ENCODE measurements at places on chromosomes 6 and 20.

- no peak within 1 kb of the TSS for H3K4me3 ChIP-seq
- no peaks in the 10 kb centered on the region for H3K4me1 ChIP-seq
- H3K27ac ChIP-seq: no peak within 1 kb of the TSS
These were observed at the start of gene FAM217A for GRCh38 chr6:4078691-4079471. FAM217A (minus strand) TSS chr6:4079137; CDS start chr6:4077414, 1,723 bp downstream.

- no peak overlapping the region for H3K27ac ChIP-seq
- peaks cover 44% of the 10 kb centered on the region for H3K27me3 ChIP-seq
- H3K4me3 ChIP-seq: no peak overlapping the region
- DNase-seq: no peak
- H3K36me3 ChIP-seq: no peaks in the 10 kb centered on the region
These were observed 27.1 kb downstream of the PCK1 start for GRCh38 chr20:57587989-57588377.

DNA sequence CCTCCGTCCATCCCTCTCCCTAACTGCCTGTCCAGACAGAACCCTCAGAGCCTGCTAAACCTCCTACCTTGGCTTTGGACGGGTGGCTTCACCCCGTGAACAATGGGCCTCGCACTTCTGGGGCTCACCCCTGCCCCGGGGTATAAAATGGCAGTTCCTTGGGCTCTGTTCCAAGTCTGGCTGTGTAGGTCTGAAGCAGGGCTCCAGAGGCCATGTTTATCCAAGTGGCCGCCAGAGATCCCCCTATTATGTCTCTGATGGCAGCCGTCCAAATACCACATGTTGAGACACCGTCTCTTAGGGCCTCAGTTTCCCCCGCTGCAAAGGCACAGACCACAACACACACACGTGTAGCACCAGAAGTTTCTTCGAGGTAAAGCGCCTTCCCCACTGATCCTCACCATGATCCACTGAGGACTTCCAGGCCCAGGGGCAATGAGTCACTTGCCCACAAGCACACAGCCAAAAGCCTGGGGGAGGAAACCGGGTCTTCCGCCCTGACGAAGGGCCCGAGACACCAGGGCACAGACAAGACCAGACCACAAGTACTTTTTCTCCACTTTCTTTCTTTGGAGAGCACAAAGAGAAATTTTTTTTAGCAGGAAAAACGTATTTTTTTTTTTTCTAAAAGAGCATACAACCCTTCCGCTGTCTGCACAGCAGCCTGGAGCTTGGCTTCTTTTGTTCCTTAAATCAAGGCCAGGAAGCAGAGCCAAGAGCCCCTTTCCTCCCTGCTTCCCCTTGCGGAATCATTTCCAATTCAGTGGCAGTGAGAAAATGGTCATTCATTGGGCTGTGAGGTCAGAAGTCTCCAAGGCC, 11.8 kb downstream of the CPNE5 start:
- no peak overlapping the region for H3K4me3 ChIP-seq
- H3K27me3 ChIP-seq: no peaks in the 10 kb centered on the region
- no peaks in the 10 kb centered on the region for H3K36me3 ChIP-seq

DNA sequence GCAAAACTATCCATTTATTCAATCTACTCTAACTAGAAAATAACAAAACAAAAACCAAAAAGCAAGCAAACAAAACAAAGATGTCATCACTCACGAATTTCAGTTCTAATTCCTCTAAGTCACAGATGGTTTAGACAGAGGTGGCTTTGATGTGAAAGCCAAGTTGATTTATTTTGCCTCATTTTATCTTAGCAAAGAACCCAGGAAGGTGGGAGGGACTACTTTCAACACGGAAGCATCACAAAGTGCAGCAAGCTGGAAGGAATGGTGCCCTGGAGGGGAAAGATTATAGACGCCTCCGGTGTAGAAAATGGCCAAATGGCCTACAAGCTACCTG, 88.4 kb downstream of the LAMP5 start:
- no peaks in the 10 kb centered on the region for H3K36me3 ChIP-seq
- H3K27ac ChIP-seq: no peak overlapping the region
- H3K4me1 ChIP-seq: no peaks in the 10 kb centered on the region
- no peak overlapping the region for H3K4me3 ChIP-seq

GRCh38 chr6:166415306-166415705, 32.6 kb upstream of the MPC1 start:
- H3K36me3 ChIP-seq: no peaks in the 10 kb centered on the region
- no peaks in the 10 kb centered on the region for H3K4me1 ChIP-seq
- no peak overlapping the region for H3K27ac ChIP-seq
- H3K4me3 ChIP-seq: no peak overlapping the region
- no peak for DNase-seq

GRCh38 chr6:45427726-45428125, 50.0 kb upstream of the SUPT3H start:
- H3K27ac ChIP-seq: no peak overlapping the region
- no peak overlapping the region for H3K4me3 ChIP-seq
- no peak for DNase-seq
- peaks cover 6% of the 10 kb centered on the region for H3K4me1 ChIP-seq
- no peaks in the 10 kb centered on the region for H3K36me3 ChIP-seq

DNA sequence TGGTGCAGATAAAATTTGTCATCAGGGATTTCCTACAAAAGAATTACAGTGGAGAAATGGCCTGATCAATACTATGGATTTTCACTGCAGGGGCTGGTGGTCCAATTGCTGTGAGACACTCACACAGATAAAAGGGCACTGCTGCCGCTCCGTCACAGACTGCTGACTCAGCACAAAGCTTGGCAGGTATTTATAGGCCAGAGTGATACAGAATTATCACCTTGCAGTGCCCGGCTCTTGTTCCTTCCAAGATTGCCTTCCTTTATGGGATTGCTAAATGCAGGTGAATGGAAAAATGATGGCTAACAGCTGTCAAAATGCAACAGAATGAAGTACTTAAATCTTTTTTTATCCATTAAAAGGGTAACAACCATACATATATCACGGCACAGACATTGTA, 247.8 kb upstream of the ZFP64 start:
- H3K4me3 ChIP-seq: no peak overlapping the region
- H3K4me1 ChIP-seq: no peaks in the 10 kb centered on the region
- no peaks in the 10 kb centered on the region for H3K27me3 ChIP-seq
- DNase-seq: no peak
- no peak overlapping the region for H3K27ac ChIP-seq
- no peaks in the 10 kb centered on the region for H3K36me3 ChIP-seq

DNA sequence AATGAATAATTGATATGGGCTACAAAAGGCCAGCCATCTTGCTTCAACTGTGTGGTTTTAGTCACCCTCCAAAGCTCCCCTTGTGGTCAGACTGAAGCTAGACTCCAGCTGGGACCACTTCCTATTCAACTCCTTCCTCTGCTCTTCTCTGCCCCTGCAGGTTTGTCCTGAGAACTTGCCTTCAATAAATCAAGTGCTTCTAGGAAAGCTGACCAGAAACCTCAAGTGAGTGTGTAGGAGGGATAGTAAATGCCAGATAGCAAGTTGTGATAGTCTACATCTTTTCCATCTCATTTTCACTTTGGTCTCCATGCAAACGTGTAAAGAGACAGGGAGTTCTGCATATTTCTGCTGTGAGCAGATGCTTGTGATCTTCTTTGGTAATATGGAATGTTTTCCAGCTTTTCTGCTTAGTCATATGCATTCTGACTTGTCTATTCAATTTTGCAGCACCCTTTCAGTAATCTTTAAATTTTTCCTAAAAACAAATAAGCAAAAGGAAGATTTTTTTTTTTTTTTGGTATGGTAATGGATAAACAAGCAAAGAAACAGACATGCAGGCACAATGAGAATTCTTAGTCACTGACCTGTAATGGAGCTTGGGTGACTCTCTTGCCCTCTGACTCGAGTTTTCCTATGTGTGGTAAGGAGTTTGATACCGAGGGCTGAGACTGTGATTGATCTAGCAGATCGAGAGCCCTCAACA, 201.3 kb upstream of the BTBD3 start:
- no peak for DNase-seq
- H3K4me3 ChIP-seq: no peak overlapping the region
- H3K36me3 ChIP-seq: no peaks in the 10 kb centered on the region
- no peaks in the 10 kb centered on the region for H3K4me1 ChIP-seq

DNA sequence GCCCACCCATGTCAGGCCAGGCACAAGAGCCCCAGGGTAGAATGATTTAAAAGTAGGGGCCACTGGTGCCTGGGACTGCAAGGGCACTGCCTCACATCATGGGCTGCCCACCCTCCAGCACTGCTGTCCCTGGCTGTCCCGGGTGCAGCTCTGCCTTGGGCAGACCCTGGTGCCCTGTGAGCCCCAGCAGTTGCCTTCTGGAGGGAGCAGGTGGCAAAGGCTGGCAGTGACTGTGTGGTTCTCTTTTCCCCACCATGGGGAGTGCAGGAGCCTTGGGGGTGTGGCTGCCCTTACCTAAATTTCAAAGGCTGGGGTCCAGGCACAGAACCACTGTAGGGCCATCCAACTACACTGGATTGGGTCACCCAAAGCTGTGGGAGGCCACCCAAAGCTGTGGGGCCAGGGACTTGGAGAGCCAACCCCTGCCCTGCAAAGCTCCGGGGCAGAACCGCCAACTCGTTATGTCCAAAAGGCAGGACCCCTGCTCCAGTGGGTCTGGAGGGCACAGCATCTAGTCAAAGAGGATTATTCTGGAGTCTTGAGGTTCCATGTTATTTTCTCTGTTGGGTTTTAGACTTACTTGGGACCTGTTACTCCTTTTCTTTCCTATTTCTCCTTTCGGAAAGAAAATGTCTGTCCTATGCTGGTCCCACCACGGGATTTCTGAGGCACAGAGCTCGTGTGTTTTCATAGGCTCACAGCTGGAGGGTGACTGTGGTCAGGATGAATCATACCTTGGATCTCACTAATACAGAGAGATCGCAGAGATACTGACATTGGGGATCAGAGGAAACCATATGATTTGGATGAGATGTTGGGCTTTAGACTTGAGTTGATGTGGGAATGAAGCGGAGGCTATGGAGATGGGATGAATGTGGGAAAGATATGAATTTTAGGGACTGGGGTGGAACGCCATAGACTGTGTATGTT, 65.3 kb downstream of the RAMACL start:
- no peak for DNase-seq
- no peak overlapping the region for H3K27ac ChIP-seq
- H3K4me1 ChIP-seq: no peaks in the 10 kb centered on the region
- H3K36me3 ChIP-seq: no peaks in the 10 kb centered on the region

- H3K4me3 ChIP-seq: no peak overlapping the region
- no peaks in the 10 kb centered on the region for H3K27me3 ChIP-seq
- no peaks in the 10 kb centered on the region for H3K36me3 ChIP-seq
These were observed 59.7 kb downstream of the GPR6 start for GRCh38 chr6:110037726-110038295.

DNA sequence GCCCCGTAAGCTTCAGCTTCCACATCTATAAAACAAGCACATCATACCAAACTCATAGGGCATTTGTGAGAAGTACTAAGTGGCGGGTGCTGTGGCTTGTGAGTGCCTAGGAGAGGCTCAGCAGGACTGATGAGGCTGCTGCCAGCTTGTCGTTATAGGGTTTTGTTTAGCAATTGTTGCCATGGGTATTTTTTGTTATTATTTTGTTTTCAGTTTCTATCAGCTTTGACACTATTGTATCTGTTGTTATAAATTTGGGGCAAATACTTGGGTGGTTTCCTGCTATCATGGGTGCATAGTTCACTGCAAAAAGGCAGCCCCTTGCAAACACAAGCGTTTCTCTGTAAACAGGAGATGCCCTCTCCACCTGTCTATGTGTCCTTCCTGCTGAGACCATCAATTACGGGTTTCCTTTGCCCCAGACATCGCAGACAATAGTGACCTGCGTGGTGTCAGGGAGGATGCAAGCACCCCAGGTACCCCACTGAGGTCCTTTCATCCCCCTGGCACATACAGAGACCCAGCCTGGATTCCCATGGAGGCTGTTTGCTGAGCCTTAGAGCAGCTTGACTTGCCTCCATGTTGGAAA, 3.1 kb upstream of the CCDC167 start:
- H3K4me3 ChIP-seq: no peak overlapping the region
- H3K27me3 ChIP-seq: no peaks in the 10 kb centered on the region
- no peaks in the 10 kb centered on the region for H3K36me3 ChIP-seq
- H3K4me1 ChIP-seq: peaks cover 10% of the 10 kb centered on the region
- H3K27ac ChIP-seq: no peak overlapping the region

DNA sequence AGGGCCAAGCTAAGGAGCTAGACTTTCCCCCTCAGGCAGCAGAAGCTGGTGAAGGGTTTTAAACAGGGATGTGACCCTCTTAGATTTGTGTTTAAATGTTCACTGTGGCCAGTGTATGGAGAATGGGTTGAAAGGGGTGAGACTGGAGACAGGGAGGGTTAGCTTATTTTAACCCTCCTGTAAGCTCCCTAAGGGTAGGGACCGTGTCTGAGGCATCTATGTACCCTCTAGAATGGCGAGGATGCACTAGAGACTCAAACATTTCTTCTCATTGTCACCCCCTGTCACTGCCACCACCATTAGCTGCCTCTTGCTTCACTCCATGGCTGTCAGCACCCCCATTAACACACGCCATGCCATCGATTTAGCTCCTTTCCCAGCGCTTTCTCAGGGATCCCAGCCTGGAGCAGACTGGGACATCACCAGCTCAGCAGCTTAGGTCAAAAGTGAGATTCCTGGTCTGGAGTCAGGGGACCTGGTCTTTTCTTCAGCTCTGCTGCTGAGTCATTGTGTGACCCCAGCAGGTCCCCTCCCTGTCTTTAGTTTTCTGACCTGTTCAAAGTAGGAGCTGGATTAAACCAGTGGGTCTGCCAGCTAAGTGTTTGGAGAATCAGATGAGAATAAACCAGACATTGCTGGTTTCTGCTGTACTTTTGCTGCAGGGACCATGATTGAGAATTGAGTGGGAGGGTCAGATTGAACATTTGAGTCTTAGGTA, 1.1 kb upstream of the SLC22A7 start:
- no peaks in the 10 kb centered on the region for H3K36me3 ChIP-seq
- peaks cover 43% of the 10 kb centered on the region for H3K27me3 ChIP-seq
- no peaks in the 10 kb centered on the region for H3K4me1 ChIP-seq
- no peak for DNase-seq
- H3K27ac ChIP-seq: no peak overlapping the region

DNA sequence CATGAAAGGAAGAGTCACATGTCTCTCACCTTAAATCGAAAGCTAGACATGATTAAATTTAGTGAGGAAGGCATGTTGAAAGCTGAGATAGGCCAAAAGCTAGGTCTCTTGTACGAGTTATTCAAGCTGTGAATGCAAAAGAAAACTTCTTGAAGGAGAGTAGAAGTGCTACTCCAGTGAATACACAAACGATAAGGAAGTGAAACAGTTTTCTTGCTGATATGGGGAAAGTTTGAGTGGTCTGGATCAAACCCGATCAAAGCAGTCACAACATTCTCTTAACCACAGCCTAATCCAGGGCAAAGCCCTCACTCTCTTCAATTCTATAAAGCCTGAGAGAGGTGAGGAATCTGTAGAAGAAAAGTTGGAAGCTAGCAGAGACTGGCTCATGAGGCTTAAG, 1.9 kb upstream of the TPD52L1 start:
- DNase-seq: no peak
- no peaks in the 10 kb centered on the region for H3K27me3 ChIP-seq
- H3K27ac ChIP-seq: no peak overlapping the region
- H3K36me3 ChIP-seq: no peaks in the 10 kb centered on the region
- no peak overlapping the region for H3K4me3 ChIP-seq

DNA sequence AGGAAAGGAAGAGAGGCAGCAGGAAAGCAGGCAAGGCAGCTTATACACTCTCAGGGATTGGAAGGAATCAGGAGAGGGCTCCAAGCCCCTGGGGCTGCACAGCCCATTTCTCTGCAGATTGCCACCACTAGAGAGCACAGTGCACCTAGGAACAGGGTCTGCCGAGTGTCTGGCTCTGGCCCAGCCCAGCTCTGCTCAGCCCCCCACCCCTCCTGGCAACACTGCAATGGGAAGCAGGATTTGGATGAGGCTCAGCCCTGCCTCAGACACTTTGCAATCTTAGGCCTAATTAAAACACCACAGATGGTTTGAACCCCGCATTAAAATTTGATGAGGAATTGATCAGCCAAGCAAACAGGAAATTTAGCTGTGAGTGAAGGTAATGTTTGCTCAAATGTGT, 252.7 kb downstream of the DHX35 start:
- H3K4me3 ChIP-seq: no peak overlapping the region
- H3K4me1 ChIP-seq: no peaks in the 10 kb centered on the region
- DNase-seq: no peak

All from keratinocyte (primary cell).